ENCODE measurements at places on chromosomes 11 and 22.

DNA sequence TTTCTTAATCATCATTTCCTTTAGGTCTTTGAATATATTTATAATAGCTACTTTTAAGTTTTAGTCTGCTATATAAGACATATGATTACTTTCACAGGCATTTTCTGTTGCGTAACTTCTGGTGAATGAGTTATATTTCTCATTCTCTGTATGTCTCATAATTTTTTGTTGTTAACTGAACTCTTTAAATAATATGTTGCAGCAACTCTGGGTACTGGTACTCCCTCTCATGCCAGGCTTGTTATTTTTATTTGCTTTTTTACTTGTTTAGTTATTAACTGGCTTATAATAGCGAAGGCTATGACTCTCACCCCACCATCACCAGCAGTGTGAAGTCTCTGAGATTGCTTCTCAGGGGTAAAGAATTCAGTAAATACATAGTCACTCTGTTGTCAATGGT, 524.2 kb upstream of the CHORDC1 start:
- no peak for DNase-seq

GRCh38 chr11:61742391-61742790, 10.0 kb upstream of the MYRF start:
- no peak for DNase-seq

DNA sequence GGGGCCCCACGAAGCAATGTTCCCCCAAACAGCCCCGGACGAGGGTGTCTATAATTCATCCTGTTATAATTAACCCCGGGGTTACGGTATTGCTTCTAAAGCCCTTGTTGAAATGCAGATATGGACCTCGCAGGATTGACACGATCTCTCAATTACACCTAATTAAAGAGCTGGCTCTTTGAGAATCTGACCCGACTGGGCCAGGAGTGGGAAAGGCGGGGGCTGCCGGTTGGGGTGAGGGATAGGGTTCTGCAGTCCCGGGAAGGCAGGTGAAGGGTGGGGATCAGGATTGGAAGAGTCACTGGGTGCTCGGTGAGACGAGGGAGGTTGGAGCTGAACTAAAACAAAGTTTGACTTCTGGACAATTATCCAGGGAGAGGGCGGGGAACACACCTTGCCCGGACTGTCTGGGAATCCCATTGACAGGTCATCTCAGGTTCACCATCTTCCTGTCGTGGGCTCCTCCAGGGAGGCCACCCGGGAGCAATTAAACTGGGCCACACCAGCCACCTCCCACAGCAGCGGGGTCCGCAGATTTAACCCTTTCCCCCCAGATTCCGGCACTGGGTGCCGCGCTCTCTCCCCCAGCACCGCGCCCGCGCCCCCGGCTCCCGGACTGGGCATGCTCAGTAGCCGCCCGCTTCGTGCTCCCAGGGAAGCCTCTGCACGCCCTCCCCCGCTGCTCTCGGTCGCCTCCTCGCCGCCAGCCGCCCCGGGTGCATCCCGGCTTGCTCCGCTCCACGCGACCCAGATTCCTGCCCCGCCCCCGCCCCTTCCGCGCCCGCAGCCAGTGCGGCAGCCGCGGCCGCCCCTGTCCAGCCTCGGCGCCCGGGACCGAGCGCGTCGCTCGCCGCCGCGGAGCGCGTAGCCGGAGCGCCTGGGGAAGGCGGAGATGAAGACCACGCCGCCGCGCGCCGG, at the start of gene ELMOD1:
ELMOD1 (plus strand) TSS at position 688 of the 918 bp plus-strand sequence. CDS start 27,043 bp downstream, outside the sequence.
- DNase-seq: no peak

GRCh38 chr11:90717522-90717921, 494.7 kb upstream of the CHORDC1 start:
- DNase-seq: no peak

GRCh38 chr11:65078151-65078550, 5.7 kb downstream of the CDCA5 start:
- peak; percentile 67 for DNase-seq

DNA sequence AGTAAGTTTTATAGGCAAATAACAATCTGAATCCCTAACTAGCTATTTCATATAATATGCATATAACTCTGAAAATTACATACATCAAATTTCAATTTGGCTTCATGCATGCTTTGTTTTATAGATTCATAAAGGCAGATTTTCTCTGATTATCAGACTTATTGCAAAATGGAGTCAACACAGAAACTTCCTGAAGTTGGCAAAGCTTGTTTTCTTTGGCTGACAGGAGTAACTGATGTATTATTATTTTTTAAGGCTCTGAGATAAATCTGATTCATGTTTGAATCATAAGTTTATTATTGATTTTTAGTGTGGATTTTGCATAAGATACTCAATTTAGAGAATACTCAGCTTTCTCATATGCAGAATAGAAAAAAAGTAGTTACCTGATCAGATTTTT, 356.3 kb upstream of the CCDC90B start:
- DNase-seq: no peak

- no peak for DNase-seq
Measured at GRCh38 chr11:1131033-1131911, 26.5 kb upstream of the MUC5AC start.

- DNase-seq: no peak
Measured at GRCh38 chr11:69958308-69958707, 119.8 kb upstream of the ANO1 start.

GRCh38 chr22:37455896-37456295, 28.6 kb upstream of the ELFN2 start:
- no peak for DNase-seq

DNA sequence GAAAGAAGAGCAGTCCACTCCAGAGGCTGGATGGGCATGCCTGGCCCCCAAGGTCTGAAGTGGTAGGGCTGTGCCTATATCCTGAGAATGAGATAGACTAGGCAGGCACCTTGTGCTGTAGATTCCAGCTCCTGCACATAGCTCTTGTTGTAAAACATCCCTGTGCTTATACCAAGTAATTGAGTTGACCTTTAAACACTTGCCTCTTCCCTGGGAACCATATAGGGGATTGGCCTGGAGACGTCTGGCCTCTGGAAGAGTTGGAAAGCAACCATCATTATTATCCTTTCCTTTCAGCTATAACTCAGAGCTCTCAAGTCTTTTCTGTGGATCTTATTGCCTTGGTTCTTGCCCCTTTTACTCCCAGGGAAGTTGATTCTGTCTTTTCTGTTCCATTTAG, 15.1 kb downstream of the LIMK2 start:
- DNase-seq: no peak

GRCh38 chr11:56841210-56841810, 92.8 kb upstream of the OR9G4 start:
- DNase-seq: no peak

GRCh38 chr11:8352103-8352875, 88.6 kb upstream of the LMO1 start:
- DNase-seq: no peak

DNA sequence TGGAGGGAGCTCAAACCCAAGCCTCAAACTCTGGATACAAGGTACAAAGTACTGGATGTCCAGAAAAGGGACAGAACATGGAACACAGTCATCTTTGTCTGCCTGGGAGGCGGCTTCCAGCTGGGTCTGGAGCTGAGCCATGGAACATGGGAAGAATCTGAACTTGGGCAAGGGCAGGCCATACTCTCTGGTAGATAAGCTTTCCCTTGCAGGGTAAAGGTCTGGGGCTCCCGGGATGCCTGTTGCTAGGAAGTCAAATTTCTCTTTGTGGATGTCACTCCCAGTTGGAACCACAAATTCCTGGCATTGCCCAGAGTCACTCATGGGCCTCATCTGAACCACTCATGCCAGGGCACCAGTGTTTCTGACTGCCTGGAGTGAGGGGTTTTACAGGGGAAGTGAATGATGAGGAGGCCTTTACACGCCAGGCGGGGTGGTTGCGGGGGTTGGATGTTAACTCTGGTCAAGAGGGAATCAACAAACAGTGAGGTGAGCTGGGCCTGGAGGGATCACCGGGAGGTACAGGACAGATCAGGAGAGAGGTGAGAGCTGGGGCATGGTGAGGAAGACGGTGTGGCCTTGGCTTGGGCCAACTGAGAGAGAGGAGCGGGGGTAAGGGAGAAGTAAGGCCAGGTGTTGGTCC, 5.7 kb downstream of the FTH1 start:
- peak; percentile 52 for DNase-seq

DNA sequence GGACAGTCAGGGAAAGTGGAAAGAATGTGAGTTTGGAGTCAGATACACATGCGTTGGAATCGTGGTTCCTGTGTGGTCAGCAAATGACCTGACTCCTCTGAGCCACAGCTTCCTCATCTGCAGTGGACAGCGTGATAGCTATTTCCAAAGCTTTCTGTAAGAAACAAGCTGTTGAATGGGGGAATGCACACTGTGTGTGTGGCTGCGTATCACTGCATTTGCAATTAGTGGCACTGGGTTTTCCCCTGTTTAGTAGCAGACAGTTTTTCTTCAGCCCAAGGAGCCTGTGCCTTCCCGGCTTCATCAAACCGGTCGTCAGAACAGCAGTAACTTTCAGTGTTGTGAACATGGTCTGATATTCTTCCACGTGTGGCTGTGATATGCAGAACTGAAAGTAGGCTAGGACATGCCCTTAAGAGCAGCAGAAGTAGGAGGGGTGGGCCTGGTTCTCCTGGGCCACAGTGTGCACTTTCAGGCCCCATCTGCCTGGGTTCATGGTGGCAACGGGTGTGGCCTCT, 121.5 kb downstream of the RRAS2 start:
- no peak for DNase-seq

DNA sequence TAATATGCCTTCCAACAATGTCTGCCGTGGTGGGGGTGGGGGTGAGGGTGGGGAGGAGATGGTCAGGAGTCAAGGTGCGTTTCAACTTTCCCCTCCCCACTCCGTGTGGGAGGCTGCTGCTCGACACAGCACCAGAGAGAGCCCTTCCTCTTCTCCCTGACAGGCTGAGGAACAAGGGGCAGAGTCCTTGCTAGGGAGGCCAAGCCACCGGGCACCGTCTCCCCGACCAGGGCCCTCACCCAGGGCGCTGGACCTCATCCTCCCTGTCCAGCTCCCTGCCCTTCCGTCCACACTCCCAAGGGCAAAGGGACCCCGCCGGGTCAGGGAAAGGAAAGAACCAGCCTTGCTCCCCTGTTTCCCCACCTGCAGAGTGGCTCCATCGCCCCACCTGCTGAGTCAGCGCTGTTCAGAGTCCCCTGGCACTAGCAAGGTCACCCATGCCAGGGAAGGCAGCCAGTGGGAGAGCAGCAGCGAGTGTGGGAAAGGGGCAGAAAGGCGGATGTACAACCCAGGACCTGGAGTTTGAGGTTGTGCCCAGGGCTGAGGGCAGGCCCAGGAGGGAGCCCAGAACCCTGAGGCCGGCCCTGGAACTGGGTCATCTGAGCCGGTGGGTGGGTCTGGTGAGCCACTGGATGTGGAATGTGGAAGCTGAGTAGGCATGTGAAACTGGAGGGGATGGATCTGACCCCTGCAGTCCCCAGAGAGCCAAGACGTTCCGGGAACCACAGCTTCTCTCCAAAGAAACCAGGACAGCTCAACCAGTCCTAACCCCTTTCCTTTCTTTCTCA, 47.2 kb downstream of the BUD13 start:
- DNase-seq: no peak

DNA sequence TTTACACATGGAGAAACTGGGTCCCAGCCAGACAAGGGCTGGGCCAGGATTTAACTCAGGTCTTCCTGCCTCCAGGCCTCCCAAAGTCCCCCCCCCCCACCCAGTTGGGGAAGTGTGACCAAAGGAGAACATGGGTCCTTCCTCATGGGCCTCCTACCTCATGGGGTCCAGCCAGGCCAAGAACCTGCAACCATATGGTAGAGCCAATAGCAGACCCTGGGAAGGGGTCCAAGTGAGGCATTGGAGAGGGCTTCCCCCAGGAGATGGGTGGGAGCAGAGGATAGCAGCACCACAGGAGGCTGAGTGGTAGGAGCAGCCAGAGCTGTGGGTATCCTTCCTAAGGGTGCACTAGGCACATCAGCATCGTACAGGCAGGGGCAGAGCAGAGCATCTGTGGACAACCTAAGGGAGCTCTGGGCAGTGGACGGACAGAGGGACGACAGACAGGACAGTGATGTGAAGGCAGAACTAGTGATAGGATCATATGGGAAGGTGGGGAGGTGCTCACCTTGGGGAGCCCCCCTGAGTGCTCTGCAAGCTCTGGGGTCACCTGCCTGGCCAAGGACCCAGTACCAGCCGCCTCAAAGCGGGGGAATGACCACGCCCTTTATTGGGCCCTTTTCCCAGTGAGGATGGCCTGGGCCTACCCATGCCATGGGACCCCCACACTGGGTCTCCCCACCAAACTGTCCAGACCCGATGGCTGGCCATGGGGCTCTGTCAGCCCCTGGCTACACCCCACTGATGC, 4.5 kb downstream of the ARVCF start:
- no peak for DNase-seq

GRCh38 chr11:94705891-94706615, 62.1 kb upstream of the AMOTL1 start:
- no peak for DNase-seq
